ENCODE measurements at places on chromosomes 2 and 18.

- DNase-seq, result no peak
These were observed 47.6 kb upstream of the PTH2R start for GRCh38 chr2:208358758-208359631.

- DNase-seq, result no peak
These were observed 812.7 kb downstream of the DCDC2C start for GRCh38 chr2:4515871-4516761.

GRCh38 chr2:215749092-215749957 is 264.0 kb downstream of the MREG start:
- no peak for DNase-seq

GRCh38 chr2:181656450-181657291 is at the start of gene CERKL:
TSS of gene CERKL (minus strand) at chr2:181657105. CDS start at chr2:181657006, 99 bp downstream.
- peak; percentile 30 for DNase-seq

- peak; percentile 31 for DNase-seq
These were observed 116.6 kb upstream of the PELI1 start for GRCh38 chr2:64260817-64261216.

DNA sequence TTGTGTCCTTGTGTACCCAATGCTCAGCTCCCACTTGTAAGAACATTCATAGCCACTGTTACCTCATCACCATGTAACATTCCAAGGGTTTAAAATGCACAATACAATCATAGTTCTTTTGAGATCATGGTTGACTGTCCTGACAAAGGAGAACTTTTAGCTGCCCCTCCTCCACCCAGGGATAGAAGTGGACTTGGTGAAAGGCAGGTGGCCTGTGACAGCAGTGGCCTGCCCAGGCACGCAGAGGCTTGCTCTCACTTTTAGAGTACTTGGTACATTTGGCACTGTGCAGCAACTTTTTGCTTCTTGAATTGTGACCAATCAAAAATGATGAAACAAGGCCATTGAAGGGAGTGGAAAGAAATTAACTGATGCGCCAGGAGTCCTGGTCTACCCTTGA is 108.7 kb downstream of the ANKRD44 start:
- DNase-seq, result no peak

- peak; percentile 80 for DNase-seq
These were observed 125.9 kb downstream of the MAP4K4 start for GRCh38 chr2:101823347-101823791.

DNA sequence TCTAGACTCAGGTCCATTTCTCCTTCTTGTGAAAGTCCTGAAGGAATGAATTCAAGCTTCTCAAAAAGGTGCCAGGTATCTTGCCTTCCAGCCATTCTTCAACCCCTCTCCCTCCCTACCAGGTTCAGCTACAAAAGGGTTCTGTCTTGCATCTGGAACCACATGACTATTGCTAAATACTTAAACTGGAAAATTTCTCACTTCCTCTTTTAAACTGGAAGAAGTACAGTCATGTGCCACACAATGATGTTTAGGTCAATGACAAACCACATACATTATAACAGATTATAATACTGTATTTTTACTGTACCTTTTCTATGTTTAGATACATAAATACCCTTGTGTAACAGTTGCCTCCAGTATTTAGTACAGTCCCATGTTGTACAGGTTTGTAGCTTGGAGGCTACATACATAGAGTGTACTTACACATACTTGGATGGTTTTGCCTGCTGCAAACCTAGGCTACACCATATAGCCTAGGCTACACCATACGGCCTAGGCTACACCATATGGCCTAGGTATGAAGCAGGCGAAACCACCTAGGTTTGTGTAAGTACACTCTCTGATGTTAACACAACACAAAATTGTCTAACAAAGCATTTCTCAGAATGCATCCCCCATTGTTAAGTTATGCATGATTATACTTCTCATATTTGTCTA is 142.0 kb upstream of the DNMT3A start:
- no peak for DNase-seq

- DNase-seq, result no peak
These were observed 175.0 kb upstream of the FBXO11 start for GRCh38 chr2:48081317-48081628.

GRCh38 chr2:20618468-20618885 is 32.4 kb downstream of the HS1BP3 start:
- DNase-seq, result no peak

GRCh38 chr2:31404302-31404701 is 10.2 kb downstream of the XDH start:
- no peak for DNase-seq

GRCh38 chr18:8212896-8213780 is 396.1 kb upstream of the RAB12 start:
- DNase-seq, result no peak

DNA sequence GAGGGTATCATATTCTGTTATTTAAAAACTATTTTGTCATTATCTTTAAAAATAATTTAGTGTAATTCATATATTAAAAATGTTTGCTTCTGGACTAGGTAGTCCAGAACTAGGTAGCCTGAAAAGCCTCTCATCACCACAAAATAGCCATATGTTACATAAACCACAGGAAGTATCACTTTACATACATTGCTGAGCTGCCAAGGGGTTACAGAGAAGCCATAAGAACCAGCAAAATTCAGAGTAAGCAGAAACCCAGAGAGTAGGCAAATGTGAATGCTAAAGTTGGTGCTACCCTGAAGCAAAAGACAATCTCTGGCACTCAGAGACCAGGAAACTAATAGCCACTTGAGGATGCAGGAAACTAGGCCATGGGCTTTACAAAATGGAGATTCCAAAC is 60.9 kb downstream of the LOXHD1 start:
- peak; percentile 9 for DNase-seq

DNA sequence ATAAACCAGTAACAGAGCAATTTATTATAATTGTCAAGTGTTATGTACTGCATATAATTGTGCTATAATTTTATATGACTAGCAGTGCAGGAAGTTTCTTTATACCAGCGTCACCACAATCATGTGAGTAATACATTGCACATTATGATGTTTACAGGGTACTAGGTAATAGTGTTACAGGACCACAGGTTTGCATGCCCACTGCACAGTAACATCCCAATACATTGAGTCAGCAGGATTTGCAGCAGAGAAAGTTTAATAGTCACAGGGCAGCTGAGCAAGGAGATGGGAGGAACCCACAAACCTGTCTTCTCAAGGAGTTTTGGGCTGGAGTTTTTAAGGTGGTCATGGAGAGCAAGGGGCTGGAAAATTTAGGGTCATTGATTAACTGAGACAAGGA is 1042.9 kb upstream of the ACVR2A start:
- DNase-seq, result no peak

- no peak for DNase-seq
These were observed 110.8 kb upstream of the KCNJ3 start for GRCh38 chr2:154587739-154588138.

- no peak for DNase-seq
These were observed 72.5 kb downstream of the SS18 start for GRCh38 chr18:26017929-26018328.

- DNase-seq, result no peak
These were observed 193.1 kb upstream of the UBE2E3 start for GRCh38 chr2:180787330-180787729.

DNA sequence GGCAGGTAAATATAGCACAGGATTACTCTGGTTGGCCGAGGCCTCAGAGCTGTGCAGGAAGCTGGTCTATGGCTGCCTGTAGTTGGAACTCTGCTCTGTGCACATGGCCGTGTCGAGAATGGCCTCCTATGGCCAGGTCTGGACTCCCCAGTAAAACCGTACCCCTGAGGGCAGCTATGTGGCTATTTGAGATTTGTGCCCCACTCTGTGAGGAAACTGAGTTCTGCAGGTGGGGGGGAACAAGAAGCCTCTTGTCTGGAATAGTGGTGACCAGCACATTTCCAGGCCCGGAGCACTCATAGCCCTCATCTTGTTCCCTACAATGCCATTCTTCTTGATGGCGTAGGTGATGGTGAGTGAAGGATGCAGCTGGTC is 15.0 kb upstream of the TEX51 start:
- no peak for DNase-seq

GRCh38 chr2:106839849-106840595 is 45.9 kb downstream of the ST6GAL2 start:
- DNase-seq, result no peak

GRCh38 chr2:23637011-23637778 is 252.2 kb downstream of the KLHL29 start:
- DNase-seq, result no peak

GRCh38 chr18:43751203-43751602 is 473.9 kb upstream of the SYT4 start:
- no peak for DNase-seq

- DNase-seq, result no peak
These were observed 2.2 kb upstream of the MAPRE2 start for GRCh38 chr18:35038881-35039491.

DNA sequence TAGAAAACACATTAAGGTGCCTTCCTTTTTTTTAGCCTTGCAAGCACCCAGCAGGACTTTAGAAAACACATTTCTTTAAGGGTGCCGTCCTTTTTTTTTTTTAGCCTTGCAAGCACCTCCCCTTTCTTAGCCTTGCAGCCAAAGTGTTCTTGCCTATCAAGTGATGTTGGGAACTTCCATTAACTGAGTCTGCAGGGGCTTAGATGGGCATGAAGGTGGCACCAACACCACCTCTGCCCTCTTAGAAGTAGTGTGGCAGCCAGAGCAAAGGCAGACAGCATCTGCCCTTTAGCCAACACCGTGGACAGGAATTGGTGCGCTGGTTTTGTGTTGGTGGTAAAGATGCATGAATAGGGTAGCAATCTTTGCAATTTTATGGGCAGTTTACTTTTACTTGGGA is 211.6 kb upstream of the SP5 start:
- DNase-seq, result no peak

- DNase-seq, result no peak
These were observed 273.3 kb upstream of the ERBB4 start for GRCh38 chr2:212811921-212812320.

- no peak for DNase-seq
These were observed 15.8 kb downstream of the SERTAD2 start for GRCh38 chr2:64637931-64638330.

- no peak for DNase-seq
These were observed 75.9 kb downstream of the TTN start for GRCh38 chr2:178731300-178731699.

DNA sequence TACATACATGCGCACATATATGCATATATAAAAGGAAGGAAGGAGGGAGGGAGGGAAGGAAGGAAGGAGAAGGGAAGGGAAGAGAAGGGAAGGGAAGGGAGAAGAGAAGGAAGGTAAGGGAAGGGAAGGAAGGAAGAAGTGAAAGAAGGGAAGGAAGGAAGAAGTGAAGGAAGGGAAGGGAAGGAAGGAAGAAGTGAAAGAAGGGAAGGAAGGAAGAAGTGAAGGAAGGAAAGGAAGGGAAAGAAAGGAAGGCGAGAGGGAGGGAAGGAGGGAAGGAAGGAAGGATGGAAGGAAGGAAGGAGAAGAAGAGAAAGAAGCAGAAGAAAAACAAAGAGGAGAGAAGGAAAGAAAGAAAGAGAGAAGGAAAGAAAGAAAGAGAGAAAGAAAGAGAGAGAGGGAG is 16.9 kb downstream of the COL6A3 start:
- DNase-seq, result no peak

DNA sequence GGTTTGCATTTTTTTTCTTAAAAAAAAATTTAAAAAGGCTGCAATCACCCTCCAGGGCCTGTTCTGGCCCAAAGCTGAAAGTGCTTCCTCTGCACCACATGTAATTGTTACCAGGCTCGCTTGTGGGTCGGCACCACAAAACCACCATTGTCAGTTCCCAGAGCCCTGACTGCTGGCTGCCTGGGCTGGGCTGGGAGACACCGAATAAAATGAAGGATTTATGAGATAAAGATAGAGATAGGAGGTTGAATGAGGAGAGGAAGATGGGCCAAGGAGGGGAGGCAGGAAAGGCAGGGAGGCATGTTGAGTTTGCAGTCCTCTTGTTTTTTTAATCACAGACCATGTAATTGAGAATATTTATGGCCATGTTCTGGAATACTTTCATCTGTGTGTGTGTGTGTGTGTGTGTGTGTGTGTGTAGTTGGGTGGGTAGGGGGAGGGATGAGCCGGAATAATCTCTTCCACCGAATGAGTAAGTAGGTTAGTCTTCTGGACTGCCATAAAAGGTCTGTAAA is 14.7 kb downstream of the NRP2 start:
- DNase-seq, result no peak

DNA sequence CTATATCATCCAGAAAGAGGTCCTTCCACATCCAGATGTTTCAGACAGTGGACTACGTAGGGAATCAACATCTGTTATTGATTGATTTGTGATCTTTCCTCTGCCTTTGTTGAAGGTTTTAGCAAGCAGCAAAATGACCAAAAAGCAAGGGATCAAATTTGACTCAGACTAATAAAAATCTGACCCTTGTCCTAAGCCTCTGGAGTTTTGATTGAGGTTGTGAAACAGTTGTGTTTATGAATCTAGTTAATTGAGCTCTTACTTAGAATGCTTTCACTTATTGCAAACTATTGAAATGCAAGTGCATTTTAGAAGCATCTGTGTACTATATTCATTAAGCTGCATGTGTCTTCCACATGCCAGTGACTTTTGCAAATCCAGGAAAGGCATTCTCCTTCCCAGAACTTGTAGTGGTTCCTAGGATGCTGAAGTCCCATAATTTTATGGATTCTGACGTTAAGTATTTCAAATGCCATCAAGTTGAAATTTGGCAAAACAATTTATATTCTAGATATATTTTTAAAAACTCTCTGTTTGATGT is 116.0 kb downstream of the MTX2 start:
- no peak for DNase-seq

GRCh38 chr2:176137252-176137580 is 7.7 kb downstream of the HOXD8 start:
- no peak for DNase-seq

DNA sequence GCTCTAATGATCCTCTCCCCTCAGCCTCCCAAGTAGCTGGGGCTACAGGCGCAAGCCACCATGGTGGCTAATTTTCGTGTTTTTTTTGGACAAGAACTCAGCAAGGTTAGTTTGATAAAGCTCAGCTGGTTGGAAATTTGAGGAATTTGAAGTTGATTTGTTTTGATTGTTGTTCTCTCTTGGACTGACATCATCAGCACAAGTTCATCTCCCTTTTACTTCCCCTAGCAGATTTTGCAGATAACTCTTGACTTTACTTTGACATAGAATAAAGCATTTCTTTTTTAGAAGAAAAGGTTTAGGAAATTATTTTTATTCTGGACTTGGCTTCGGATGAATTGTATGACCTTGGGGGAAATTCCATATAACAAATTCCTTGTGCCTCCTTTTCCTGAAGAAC is 74.9 kb upstream of the DLX2 start:
- no peak for DNase-seq

DNA sequence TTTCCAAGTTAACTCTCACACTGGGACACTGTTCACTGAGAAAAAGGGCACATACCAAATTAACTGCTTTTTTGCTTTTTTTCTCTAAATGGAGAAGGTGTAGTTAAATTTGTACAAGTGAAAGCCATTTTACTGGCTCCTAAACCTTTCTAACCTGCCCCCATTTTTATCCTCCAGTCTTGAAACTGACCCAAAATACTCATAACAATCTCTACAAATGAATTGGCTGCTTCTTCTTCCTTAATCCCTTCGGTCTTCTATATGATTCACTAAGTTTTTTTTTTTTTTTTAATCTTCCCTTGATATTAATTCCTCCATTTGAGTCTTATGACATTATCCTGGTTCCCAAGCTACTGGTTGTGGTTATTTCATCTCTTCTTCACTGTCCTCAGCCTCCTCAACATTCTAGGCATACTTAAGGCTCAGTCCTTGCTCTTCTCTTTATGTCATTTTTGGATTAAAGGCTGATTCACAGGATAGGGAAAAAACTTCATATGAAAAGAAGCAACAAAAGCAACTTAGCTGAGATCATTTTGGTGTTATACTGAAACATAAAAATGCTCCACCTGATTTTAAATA is 19.8 kb downstream of the ORC2 start:
- peak; percentile 73 for DNase-seq

- DNase-seq, result no peak
These were observed 1137.7 kb upstream of the CHAC2 start for GRCh38 chr2:52629944-52630343.

- no peak for DNase-seq
These were observed 332.4 kb downstream of the IRS1 start for GRCh38 chr2:226467221-226467620.
